Thoracic aorta (tissue), 2 donors: ENCODE measurements at places on chromosomes 3 and 15. TPM values are rescaled to one million over a fixed set of nuclear protein-coding genes. Genes with fewer than 3 reads are reported as not detected.

DNA sequence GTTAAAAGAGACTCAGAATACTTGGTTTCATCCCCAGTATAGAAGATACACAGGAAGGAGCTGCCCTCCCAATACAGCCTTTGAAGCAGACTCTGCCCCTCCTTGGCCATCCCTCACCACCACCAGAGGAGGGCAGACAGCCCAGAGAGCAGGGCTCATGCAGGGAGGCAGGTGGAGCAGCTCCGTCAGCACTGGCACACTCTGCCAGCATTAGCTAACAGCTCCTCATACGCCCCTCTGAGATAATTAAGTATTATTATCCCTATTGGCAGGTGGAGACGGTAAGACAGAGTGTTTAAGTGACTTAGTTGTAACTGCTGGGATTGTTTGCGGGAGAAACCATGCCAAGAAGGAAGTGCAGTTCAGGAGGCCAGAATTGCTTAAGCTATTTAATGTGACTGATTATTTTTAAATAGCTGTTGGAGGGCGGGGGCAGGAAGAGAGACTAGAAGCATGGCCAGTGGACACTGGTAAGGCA is 434.0 kb downstream of the EPHB1 start:
- no peak for DNase-seq
- no peak overlapping the region for H3K4me3 ChIP-seq
- no peaks in the 10 kb centered on the region for H3K36me3 ChIP-seq
- H3K27ac ChIP-seq, result no peak overlapping the region
- no peaks in the 10 kb centered on the region for H3K4me1 ChIP-seq

GRCh38 chr15:69983696-69984265 is 113.9 kb downstream of the TLE3 start:
- no peaks in the 10 kb centered on the region for H3K36me3 ChIP-seq
- H3K4me3 ChIP-seq, result no peak overlapping the region
- no peaks in the 10 kb centered on the region for H3K4me1 ChIP-seq
- no peak overlapping the region for H3K27ac ChIP-seq
- no peaks in the 10 kb centered on the region for H3K27me3 ChIP-seq

DNA sequence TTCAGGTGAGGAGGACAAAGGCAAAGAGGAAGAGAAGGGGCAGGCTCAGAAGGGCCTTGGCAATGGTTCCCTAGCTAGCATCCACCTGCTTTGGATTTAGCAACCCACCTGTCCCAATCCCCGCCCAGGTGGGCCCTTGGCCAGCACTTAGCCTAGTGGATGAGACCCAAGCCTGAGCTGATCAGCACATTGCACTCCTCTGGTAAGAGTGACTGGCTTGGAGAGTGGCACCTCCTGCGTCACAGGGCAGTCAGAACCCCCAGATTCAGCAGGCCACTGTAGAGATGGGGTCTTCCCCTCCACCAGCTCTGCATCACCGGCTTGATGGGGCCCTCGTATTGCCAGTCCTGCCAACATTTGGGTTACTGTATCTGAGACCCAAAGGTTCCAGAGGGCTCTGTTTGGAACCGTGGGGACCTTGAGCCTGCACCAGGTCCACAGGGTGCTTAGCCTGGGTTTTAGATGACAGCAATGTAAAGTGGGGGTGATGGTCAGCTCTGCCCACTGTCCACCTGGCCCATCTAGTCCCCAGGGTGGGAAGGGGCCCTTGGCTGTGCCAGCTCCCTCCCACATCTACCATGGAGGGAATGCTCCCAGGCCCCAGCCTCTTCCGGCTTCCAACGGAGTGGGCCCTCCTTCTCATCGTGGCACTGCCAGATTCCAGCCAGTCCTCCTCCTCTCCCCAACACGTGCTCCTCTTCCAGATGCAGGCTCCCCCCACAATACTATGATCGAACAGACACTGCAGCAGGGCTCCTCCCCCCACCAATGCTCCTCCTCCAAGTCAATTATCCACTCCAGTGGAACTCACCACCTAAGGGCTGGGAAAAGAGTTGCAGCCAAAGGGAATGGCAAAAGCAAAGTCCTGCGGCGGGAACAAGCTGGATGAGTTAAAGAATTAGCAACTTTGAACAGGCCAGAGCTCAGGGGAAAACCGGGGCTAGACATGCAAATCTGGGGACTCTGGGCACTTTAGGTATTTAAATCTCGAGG is 45.7 kb downstream of the LHFPL4 start:
- no peaks in the 10 kb centered on the region for H3K4me1 ChIP-seq
- no peak for DNase-seq
- no peaks in the 10 kb centered on the region for H3K27me3 ChIP-seq
- H3K27ac ChIP-seq, result no peak overlapping the region
- no peaks in the 10 kb centered on the region for H3K36me3 ChIP-seq
- H3K4me3 ChIP-seq, result no peak overlapping the region

GRCh38 chr3:169965562-169966427 is 812 bp upstream of the SEC62 start:
- DNase-seq, result no peak
- peaks cover 30% of the 10 kb centered on the region for H3K4me1 ChIP-seq
- no peaks in the 10 kb centered on the region for H3K36me3 ChIP-seq
- H3K27me3 ChIP-seq, result no peaks in the 10 kb centered on the region
- H3K4me3 ChIP-seq, result peak overlapping the region; percentile 84

DNA sequence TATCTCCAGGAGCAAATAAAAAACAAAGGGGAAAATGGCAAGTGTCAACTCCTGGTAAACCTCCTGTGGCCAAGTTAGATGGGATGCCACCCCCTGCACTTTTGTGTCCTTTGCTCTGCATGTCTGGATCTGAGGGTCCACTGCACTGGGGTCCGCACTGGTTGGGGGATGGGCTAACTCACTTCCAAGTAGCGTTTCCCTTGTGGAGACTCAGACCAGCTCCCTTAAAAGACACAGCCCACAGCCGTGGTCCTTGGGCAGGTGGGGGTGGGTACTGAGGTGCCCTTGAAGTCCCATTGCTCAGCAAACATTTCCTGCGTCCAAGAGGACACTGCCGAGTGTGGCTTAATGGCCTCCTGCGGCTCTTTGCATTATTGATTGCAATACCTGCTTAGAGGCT is 188.2 kb downstream of the MEGF11 start:
- H3K36me3 ChIP-seq, result no peaks in the 10 kb centered on the region
- H3K27ac ChIP-seq, result no peak overlapping the region
- DNase-seq, result no peak
- no peaks in the 10 kb centered on the region for H3K27me3 ChIP-seq

- H3K4me3 ChIP-seq, result no peak overlapping the region
- no peaks in the 10 kb centered on the region for H3K4me1 ChIP-seq
- no peaks in the 10 kb centered on the region for H3K36me3 ChIP-seq
- no peak overlapping the region for H3K27ac ChIP-seq
- no peaks in the 10 kb centered on the region for H3K27me3 ChIP-seq
Observed at GRCh38 chr3:40228792-40229350, 80.6 kb upstream of the EIF1B start.

DNA sequence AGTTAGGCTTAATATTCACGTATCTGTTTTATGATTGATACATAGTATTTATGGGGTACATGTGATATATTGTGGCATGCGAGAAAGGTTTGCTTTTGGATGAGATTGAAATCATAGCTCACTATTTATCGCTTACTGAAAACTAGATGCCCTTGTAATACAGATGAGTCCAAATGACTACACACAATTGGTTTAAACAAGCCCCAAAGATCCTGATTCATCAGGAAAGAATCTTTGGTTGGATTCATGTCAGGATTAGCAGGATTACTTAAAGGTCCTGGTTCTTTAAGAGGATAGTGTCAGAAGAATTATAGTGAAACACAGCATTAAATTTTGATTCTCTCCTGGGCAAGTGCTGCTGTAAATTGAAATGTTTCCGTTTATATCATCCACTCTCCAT is 18.6 kb upstream of the AADAC start:
- no peaks in the 10 kb centered on the region for H3K36me3 ChIP-seq

DNA sequence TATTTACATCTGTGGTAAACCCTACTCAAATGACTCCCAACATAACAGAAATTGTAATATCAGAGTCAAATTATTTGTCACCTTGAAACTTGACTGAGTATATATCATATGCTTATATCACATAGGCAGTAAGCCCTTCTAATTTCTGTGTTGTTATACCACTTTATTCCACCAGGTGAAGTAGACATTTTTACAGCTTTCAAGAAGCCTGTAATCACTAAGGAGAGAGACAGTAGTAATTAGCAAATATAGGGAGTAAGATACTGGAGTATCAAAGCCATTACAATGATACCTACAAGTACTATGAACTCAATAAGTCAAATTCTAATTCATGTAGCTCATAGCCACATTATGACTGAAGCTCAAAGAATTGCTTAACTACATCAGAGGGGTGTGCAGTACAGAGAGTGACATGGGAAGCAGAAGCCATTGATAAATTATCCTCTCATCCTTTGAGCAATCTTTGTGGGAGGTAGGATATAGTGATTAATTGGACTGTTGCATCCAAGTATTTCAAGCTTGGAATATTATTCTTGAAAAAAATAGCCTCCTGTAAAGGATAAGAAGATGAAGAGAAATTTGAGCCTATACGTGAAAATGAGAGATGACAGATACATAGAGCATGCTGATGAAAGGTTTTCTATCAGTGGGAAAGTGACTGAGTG is 1005.9 kb downstream of the ZPLD1 start:
- no peak overlapping the region for H3K4me3 ChIP-seq
- no peak for DNase-seq
- H3K36me3 ChIP-seq, result no peaks in the 10 kb centered on the region
- H3K27me3 ChIP-seq, result no peaks in the 10 kb centered on the region
- no peaks in the 10 kb centered on the region for H3K4me1 ChIP-seq

- H3K36me3 ChIP-seq, result no peaks in the 10 kb centered on the region
- peaks cover 27% of the 10 kb centered on the region for H3K4me1 ChIP-seq
- H3K27me3 ChIP-seq, result no peaks in the 10 kb centered on the region
- no peak overlapping the region for H3K4me3 ChIP-seq
- no peak for DNase-seq
- H3K27ac ChIP-seq, result peak overlapping the region; percentile 38
Observed at GRCh38 chr3:48118928-48119327, 69.3 kb downstream of the CDC25A start.

GRCh38 chr3:143358155-143358792 is 238.7 kb downstream of the CHST2 start:
- no peak for DNase-seq
- no peaks in the 10 kb centered on the region for H3K27me3 ChIP-seq
- no peaks in the 10 kb centered on the region for H3K36me3 ChIP-seq
- no peak overlapping the region for H3K27ac ChIP-seq

DNA sequence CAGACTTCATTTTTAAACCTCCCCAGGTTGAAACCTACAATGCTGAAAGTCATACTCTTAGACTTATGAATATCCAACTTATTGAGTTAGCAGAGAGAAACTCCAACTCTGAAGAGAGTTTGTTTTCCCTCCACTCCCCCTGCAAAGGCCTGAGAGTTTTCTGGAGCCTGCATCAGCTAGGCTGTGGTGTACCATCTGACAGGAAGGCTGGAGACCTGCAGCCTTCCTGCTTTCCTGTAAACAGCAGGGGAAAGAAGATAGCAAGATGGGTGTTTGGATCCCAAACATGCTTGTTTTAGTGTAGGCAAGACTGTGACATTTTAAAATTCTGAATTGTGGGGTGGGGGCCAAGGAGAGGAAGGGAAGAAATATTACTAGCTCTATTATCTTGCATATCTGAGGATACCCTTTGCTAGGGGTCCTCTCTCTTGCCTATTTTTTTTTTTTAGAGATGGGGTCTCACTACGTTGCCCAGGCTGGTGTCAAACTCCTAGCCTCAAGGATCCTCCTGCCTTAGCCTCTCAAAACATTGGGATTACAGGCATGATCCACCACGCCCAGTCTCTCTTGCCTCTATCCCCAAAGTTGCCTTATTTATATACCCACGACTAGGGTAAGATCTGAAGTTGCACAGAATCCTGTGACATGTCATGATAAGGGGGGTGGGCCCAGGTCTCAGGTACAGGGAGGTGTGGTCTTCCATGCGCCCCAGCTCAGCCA is 51.0 kb upstream of the USP3 start:
- DNase-seq, result no peak
- no peaks in the 10 kb centered on the region for H3K36me3 ChIP-seq
- H3K4me3 ChIP-seq, result no peak overlapping the region
- H3K27ac ChIP-seq, result no peak overlapping the region

GRCh38 chr15:39022532-39023305 is 458.1 kb upstream of the RASGRP1 start:
- H3K36me3 ChIP-seq, result no peaks in the 10 kb centered on the region
- DNase-seq, result no peak
- H3K27me3 ChIP-seq, result no peaks in the 10 kb centered on the region
- H3K27ac ChIP-seq, result no peak overlapping the region
- no peak overlapping the region for H3K4me3 ChIP-seq
- no peaks in the 10 kb centered on the region for H3K4me1 ChIP-seq

- DNase-seq, result peak; percentile 45
- peaks cover 2% of the 10 kb centered on the region for H3K36me3 ChIP-seq
- H3K27ac ChIP-seq, result peak overlapping the region; percentile 93
- H3K4me3 ChIP-seq, result peak overlapping the region; percentile 49
Observed at GRCh38 chr15:31352911-31353811, 26.5 kb downstream of the KLF13 start.

- no peak overlapping the region for H3K4me3 ChIP-seq
- H3K4me1 ChIP-seq, result peaks cover 7% of the 10 kb centered on the region
- H3K27ac ChIP-seq, result no peak overlapping the region
- no peaks in the 10 kb centered on the region for H3K36me3 ChIP-seq
Observed at GRCh38 chr3:17218587-17218986, 333.8 kb downstream of the PLCL2 start.

DNA sequence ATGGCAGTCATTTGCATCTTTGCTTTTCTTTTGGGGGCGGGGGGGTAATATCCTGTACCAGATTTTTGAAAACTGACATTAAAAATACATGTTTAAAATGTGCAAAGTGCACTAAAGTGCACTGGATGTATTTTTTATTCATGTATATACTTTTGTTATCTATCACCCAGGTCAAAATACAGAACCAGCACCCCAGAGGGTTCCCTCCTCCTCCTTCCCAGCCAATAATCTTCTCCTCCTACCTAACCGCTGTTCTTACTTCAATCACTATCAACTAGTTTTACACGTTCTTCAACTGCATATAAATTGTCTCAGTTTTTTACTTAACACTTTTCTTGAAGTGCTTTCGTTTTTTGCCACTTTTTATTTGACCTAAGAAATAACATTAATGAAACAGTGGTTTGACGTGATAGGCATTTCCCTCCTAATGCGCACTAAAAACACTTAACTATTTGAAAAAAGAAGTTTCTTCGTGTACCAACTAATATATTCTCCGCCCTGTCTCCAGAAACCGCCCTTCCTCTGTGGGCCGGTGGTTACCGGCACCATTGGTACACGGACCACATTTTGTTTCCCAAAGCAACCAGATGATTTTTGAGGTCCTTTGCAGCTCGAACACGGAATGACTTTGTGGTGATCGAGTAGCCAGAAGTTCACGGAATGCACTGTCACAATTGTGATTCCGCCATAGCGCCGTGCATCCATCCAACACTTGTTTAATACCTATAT is 836 bp upstream of the AKAP13 start:
- H3K27ac ChIP-seq, result peak overlapping the region; percentile 49
- H3K4me1 ChIP-seq, result peaks cover 10% of the 10 kb centered on the region
- DNase-seq, result no peak
- no peaks in the 10 kb centered on the region for H3K27me3 ChIP-seq
- no peaks in the 10 kb centered on the region for H3K36me3 ChIP-seq

GRCh38 chr3:168168743-168169142 is 73.0 kb upstream of the GOLIM4 start:
- H3K27ac ChIP-seq, result no peak overlapping the region
- H3K4me3 ChIP-seq, result no peak overlapping the region
- no peaks in the 10 kb centered on the region for H3K36me3 ChIP-seq
- no peak for DNase-seq

AGBL1 gene
- not detected for total RNA-seq

GAP43 gene
- 6.1 TPM for total RNA-seq

MCF2L2 gene
- 0.85 TPM for total RNA-seq

JMJD7 gene
- total RNA-seq, result 11.3 TPM

HHLA2 gene
- total RNA-seq, result not detected

TRANK1 gene
- total RNA-seq, result 21.3 TPM
